ENCODE measurements at places on chromosomes 16 and 17.

- no peak for DNase-seq
Observed at GRCh38 chr17:16915752-16916556, 56.0 kb downstream of the TNFRSF13B start.

DNA sequence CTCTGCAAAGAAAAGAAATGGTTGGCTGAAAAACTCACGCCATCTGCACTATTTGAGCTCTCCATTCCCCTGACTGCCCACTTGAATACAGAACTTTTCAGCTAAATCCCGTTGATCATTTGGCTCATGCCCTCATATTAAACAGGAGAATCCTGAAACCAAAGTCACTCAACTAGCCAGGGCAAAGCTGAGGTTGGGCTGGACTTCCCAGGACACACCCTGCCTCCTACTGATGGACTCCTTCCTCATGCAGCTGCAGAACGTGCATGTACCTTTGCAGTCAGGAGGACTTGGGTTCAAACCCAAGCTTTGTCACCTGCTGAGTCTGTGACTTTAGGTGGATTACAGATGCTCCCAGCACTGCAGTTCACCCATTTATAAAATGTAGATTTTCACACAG, 7.7 kb downstream of the ASIC2 start:
- DNase-seq: no peak

DNA sequence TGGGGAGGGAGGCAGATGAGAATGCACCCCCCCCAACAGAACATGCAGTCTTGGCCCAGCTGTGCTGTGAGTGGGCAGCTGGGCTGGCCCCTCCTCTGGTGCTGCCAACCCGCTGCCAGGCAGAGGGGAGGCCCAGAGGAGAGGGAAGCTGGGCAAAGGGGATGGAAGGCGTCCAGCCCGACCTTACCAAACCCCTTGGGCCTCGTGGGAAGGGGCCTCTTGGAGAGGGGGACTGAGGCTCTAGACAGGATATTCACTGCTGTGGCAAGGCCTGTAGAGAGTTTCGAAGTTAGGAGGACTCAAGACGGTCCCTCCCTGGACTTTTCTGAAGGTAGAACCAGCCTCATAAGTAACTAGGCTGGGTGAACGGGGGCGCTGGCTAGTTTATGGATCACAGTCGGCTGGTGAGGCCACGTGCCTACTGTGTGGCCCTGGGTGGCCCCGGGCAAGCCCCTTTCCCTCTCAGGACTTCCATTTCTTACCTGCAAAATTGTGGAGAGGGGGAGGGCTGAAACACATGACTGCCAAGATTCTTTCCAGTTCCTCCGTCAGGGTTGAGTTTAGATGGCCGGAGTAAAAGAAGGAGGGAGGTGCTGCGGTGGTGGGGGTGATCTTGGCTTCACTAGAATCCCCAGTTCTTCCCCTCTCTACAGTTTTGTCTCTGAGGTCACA, 857 bp upstream of the STAT5A start:
- DNase-seq: no peak

- no peak for DNase-seq
Observed at GRCh38 chr17:81181811-81182185, 15.8 kb upstream of the AATK start.

- no peak for DNase-seq
Observed at GRCh38 chr17:57574040-57574513, 171.0 kb downstream of the CCDC182 start.

Measured in stimulated activated CD4-positive, alpha-beta T cell treated with anti-CD3 and anti-CD28 coated beads, TNF-alpha, amount 100 ng/mL, for 1 hour (primary cell).